Renal cortical epithelial cell (primary cell): ENCODE measurements at places on chromosomes 11 and 22. TPM values are rescaled to one million over a fixed set of nuclear protein-coding genes. Genes with fewer than 3 reads are reported as not detected.

AGBL2 gene
- total RNA-seq = 0.17 and 2.1 TPM in 2 replicates

CCDC188 gene
- total RNA-seq = 0.10 TPM in 1 of 2 replicates, not detected in the other

MMP1 gene
- total RNA-seq = 1.3 and 4.9 TPM in 2 replicates

GPR83 gene
- total RNA-seq = under 0.01 TPM in 1 of 2 replicates, not detected in the other

SLC6A5 gene
- total RNA-seq = not detected in 2 replicates

GRAMD4 gene
- 55.1 and 121 TPM in 2 replicates for total RNA-seq

DENND6B gene
- 2.4 and 11.9 TPM in 2 replicates for total RNA-seq

RFPL1 gene
- not detected in 2 replicates for total RNA-seq

FOLR1 gene
- 23.3 and 108 TPM in 2 replicates for total RNA-seq

VPREB1 gene
- total RNA-seq = not detected in 2 replicates

OVOL1 gene
- 0.20 and 5.2 TPM in 2 replicates for total RNA-seq

CLTCL1 gene
- 9.4 and 24.5 TPM in 2 replicates for total RNA-seq

OR4A47 gene
- total RNA-seq = not detected in 2 replicates

CDC45 gene
- total RNA-seq = 0.70 and 19.3 TPM in 2 replicates

LMO1 gene
- total RNA-seq = 0.40 TPM in 1 of 2 replicates, not detected in the other

DESI1 gene
- 17.5 and 27.8 TPM in 2 replicates for total RNA-seq

P2RY2 gene
- 3.7 and 4.3 TPM in 2 replicates for total RNA-seq

LDHAL6A gene
- total RNA-seq = not detected in 2 replicates

STK33 gene
- 15.3 and 24.2 TPM in 2 replicates for total RNA-seq

CSF2RB gene
- under 0.01 TPM in 1 of 2 replicates, not detected in the other for total RNA-seq

CDCA5 gene
- 1.1 and 5.9 TPM in 2 replicates for total RNA-seq

ANKRD13D gene
- 29.0 and 38.9 TPM in 2 replicates for total RNA-seq

TUBA8 gene
- total RNA-seq = 0.35 and 1.2 TPM in 2 replicates

OLFML1 gene
- total RNA-seq = not detected in 2 replicates

OR6T1 gene
- not detected in 2 replicates for total RNA-seq

SORL1 gene
- 3.1 and 4.3 TPM in 2 replicates for total RNA-seq

NLRP6 gene
- not detected in 2 replicates for total RNA-seq

SLC35E4 gene
- 7.8 and 7.9 TPM in 2 replicates for total RNA-seq

SLC25A18 gene
- total RNA-seq = 0.20 and 0.87 TPM in 2 replicates

SLCO2B1 gene
- total RNA-seq = 4.2 and 60.3 TPM in 2 replicates

AAMDC gene
- total RNA-seq = 22.6 and 26.2 TPM in 2 replicates

TST gene
- 39.2 and 81.8 TPM in 2 replicates for total RNA-seq

NLRP14 gene
- 0.10 TPM in 1 of 2 replicates, not detected in the other for total RNA-seq

MMP12 gene
- 0.80 TPM in 1 of 2 replicates, not detected in the other for total RNA-seq

RCOR2 gene
- 0.35 and 1.6 TPM in 2 replicates for total RNA-seq

CD3D gene
- not detected in 2 replicates for total RNA-seq

TPBGL gene
- total RNA-seq = 0.55 TPM in 1 of 2 replicates, not detected in the other

MS4A12 gene
- total RNA-seq = not detected in 2 replicates

PARVG gene
- not detected in 2 replicates for total RNA-seq

BLID gene
- not detected in 2 replicates for total RNA-seq

MUC15 gene
- 0.17 TPM in 1 of 2 replicates, not detected in the other for total RNA-seq

CD248 gene
- under 0.01 TPM in 1 of 2 replicates, not detected in the other for total RNA-seq
